ENCODE measurements at places on chromosomes 7 and 10. TPM values are rescaled to one million over a fixed set of nuclear protein-coding genes. Genes with fewer than 3 reads are reported as not detected.
A peak's percentile ranks its signal among the peaks of the same experiment; 100 is the strongest.

GRCh38 chr7:75969704-75970498, 24.5 kb downstream of the TMEM120A start:
- no peak for DNase-seq

- DNase-seq: peak; percentile 36
Measured at GRCh38 chr7:3592401-3593134, 291.5 kb downstream of the SDK1 start.

GRCh38 chr10:119522747-119523426, 19.6 kb downstream of the RGS10 start:
- no peak for DNase-seq

DNA sequence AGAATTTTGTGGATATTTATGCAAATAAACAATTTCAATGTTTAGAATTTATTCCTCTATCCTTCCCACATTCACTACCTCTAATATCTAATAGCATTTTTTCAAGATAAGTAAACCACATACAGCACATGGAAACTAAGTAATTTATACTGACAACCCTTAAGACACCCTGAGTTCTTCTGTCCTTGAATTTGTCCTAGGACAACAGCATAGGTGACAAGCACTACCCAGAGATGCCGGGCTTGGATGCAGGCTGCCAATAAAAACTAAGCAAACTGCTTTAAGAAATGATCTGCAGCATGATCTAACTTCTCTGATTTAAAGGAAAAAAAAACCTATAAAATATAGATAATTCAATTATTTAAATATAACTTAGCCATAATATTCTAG, 22.7 kb downstream of the NT5C3A start:
- DNase-seq: no peak

- no peak for DNase-seq
Measured at GRCh38 chr10:120098232-120098930, 205.9 kb downstream of the SEC23IP start.

- no peak for DNase-seq
Measured at GRCh38 chr10:70982443-70982842, 94.1 kb upstream of the PCBD1 start.

GRCh38 chr10:122072491-122072890, 83.5 kb downstream of the TACC2 start:
- DNase-seq: no peak

DNA sequence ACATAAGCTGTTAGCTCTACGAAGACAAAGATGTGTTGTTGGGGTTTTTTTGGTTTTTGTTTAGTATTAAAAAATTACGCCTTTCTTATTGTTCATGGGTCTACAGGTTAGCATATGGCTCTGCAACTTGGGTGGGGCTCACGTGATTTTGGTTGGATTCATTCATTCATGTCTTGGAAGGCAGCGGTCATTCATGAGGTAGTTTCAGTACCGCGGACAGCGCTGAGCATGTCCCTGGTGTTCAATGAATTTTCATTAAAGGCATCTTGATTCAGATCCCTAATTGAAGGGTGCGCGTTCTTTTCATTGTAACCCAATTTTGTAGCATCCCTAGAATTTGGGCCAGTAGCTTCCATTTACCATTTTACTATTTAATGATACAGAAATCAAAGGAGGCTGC, 42.9 kb upstream of the TCERG1L start:
- DNase-seq: no peak

- DNase-seq: no peak
Measured at GRCh38 chr7:116223588-116223987, 13.2 kb downstream of the TES start.

- DNase-seq: no peak
Measured at GRCh38 chr7:12303062-12303461, 92.0 kb downstream of the TMEM106B start.

DNA sequence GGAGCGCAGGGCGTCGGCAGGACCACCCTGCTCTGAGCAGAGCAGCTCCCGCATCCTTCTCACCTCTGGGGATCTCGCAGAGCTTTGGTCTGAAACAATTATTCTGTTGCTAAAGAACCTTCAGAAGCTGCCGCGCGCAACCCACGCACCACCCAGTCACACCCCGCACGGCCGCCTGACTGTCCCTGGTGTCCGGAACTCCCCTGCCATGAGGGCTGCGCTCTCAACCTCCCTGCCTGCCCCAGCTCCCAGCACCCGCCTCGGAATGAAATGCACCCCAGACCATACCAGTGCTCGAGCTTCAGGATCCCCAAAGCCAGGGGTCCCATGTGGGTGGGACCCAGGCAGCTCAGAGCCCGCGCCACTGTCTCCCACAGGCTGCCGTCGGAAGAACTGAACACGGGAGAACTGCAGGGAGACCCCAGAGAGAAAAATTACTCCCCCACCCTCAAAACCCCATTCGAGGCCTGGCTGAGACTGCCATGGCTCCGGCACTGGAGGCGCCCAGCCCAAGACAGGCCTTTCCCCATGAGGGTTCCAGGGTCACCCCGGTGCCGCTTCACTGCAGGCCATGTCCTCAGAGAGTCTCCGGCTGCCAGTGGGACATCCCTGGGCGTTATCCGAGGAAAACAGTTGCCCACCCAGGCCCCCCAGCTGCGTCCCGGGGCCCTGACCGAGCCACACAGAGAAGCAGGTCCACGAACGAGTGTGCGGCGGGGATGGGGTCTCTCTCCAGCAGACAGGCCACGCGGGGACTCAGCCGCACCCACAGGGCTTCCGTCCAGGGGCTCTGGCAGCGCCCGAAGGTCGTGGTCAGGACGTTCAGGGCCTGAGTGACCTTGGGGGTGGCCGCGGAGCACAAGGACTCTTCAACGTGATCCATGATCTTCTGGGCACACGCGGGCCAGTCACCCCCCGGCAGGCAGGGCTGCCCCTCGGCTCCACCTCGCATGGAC, 12.1 kb downstream of the BRAT1 start:
- no peak for DNase-seq

DNA sequence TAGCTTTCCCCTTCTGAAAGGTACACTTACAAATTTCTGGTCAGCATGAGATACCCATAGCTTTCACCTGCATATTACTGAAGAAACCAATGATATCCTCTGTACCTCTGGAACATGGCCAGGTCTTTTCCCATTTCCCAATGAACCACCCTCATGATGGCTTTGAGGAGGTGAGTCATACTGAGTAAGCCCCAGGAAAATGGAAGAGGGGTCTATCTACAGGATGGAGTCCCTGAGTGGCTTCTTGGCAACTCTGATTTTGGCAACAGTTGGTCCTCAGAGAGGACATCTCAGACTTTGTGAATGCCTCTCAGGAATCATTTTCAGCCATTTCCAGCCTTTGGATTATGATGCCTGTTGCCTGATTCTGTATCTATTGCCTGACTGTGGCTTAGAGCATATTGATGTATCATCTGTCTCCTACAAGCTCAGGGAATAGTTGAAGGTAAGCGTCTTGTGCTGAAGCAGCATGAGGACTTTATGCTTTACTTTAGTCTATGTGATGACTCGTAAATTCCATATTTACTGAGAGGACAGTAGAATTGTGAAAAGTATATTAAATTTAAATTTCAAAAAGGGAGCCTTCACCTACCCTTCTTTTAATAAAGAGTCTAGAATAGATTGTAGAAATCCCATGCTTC, 84.7 kb upstream of the DKK1 start:
- DNase-seq: peak; percentile 39

GRCh38 chr7:156001496-156002260, 189.4 kb upstream of the SHH start:
- no peak for DNase-seq

GRCh38 chr7:96670338-96671289, 39.0 kb downstream of the SEM1 start:
- DNase-seq: no peak

GRCh38 chr7:26486153-26486552, 194.5 kb downstream of the SNX10 start:
- no peak for DNase-seq

GRCh38 chr10:75929630-75930161, 498.3 kb downstream of the LRMDA start:
- no peak for DNase-seq

- no peak for DNase-seq
Measured at GRCh38 chr7:138661069-138661635, 40.0 kb downstream of the SVOPL start.

DNA sequence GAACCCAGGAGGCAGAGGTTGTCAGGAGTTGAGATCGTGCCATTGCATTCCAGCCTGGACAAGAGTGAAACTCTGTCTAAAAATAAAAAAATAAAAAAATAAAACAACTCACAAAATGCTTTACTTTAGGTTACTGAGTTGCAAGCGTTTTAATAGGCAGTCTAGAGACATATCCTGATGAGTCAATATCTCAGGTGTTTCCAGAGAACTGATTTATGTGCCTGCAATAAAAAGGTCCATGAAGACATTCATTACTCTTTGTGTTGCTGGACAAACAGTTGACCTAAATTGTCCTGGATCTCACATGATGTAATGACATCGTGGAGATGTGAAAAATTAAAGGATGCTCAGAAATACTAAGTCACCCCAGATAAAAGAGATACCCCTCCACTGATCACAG, 31.5 kb downstream of the CDNF start:
- DNase-seq: no peak

- DNase-seq: no peak
Measured at GRCh38 chr10:96260014-96260413, 11.4 kb downstream of the BLNK start.

- DNase-seq: no peak
Measured at GRCh38 chr10:99369126-99369525, 40.0 kb downstream of the CNNM1 start.

DNA sequence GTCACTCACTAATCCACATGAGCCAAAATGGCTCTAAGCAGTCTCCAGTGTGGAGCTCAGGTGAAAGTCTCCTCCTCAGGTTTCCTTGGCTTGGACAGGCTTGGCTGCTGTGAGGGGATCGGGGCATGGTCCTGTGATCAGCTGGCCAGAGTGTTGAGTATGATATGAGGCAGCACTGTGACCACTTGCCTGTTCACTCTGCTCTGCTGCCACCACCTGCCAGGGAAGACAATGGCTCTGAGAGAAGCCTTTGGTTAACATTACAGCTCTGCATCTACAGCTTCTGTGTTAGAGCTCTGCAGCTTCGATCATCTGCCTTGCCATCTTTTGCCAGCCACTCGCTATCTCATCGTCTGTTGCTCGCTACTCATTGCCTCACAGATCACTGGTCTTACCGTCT, 20.1 kb upstream of the PTN start:
- no peak for DNase-seq

DNA sequence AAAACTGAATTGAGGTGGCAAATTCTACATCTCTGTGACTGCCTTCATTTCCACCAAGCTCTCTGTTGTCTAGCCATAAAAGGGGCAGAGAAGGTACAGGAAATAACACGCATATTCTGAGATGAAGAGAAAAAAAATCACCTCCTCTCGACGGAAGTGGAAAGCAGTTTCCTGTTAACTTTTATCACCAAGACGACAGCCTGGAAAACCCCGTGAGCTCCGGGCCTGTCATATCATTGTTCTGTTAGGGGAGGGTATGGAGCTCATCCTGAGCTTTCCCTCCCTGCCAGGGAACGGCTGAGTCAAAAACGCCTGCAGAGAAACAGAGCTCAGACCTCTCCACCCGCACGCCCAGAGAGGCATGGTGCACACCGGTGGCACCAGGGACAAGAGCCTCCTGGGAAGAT, 200.3 kb downstream of the PRPF18 start:
- DNase-seq: peak; percentile 56

DNA sequence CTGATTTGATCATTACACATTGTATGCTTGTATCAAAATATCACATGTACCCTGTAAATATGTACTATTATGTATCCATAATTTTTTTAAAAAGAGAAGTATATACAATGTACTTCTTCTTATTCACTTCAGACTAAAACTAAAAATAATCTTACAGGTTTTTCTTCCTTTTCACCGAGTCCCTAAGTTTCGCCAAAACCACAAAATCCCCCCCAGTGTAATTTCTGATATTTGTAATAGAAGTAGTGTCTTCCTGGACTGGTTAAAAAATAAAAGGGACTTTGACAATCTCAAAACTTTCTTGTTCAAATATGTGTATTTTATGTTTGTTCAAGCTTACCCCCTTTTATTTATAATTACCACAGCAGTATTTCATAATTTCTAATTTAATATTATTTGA, 23.9 kb downstream of the EPC1 start:
- DNase-seq: no peak

GRCh38 chr10:78594559-78595268, 474.1 kb upstream of the ZMIZ1 start:
- DNase-seq: no peak

- no peak for DNase-seq
Measured at GRCh38 chr10:96448021-96448457, 65.7 kb downstream of the TLL2 start.

DNA sequence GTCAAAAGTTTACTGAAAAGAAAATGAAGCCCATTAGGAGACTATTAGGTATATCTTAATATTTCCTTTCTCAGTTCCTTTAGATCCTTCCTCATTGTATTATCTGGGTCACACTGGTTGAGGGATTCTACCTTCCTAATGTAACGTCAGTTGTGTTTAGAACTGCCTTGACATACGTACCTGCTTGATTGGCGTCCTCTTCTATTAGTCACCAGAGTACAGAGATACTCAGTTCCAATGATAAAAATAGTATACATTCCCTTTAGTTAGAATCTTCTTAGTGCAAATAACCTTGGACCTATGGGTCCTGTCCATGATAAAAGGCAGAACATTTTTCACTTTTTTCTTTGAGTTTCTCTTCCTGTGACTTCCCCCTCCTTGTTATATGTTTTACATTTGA, 45.2 kb downstream of the AHCYL2 start:
- no peak for DNase-seq

DNA sequence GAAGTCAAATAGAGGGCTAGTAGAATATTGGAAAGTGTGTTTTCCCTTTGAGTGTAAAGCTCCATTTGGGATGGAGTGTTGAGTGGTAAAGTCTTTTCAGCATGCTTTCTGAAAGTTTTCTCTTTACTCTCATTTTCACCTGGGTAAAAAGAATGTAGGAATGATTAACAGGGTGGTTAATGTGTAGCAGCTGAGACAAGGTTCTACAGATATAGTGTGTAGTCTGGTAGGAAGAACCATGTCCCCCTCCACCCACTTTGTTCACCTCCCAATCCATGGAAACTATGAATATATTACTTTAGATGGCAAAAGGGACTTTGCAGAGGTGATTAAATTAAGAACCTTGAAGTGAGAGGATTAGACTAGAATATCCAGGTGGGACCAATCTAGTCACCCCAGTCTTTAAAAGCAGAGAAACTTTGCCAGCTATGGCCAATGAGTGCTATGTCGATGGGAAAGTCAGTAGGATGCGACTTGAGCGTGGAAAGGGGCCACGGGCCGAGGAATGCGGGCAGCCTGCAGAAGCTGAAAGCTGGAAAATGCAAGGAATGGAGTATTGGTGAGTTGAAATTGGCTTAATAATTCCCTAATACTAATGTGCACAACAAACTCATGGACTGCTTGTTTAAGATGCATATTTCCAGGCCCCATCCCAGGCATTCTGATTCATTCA, 166.3 kb upstream of the AHR start:
- DNase-seq: no peak

The FXYD4 gene
- not detected for total RNA-seq

The GIMAP2 gene
- total RNA-seq: 16.2 TPM

The GALNT17 gene
- under 0.01 TPM for total RNA-seq

The KRIT1 gene
- total RNA-seq: 53.0 TPM

The GNGT1 gene
- total RNA-seq: not detected

The PTEN gene
- 200 TPM for total RNA-seq

The CYP3A7 gene
- 37.8 TPM for total RNA-seq

The UCMA gene
- total RNA-seq: not detected

The SFRP5 gene
- not detected for total RNA-seq

The AKR1C4 gene
- total RNA-seq: not detected

The TRRAP gene
- total RNA-seq: 20.6 TPM

The PMPCB gene
- total RNA-seq: 63.4 TPM

The CHAT gene
- total RNA-seq: not detected

The PCBD1 gene
- 35.2 TPM for total RNA-seq

The PTPRN2 gene
- 0.77 TPM for total RNA-seq

The NFE2L3 gene
- 5.4 TPM for total RNA-seq

The ELFN1 gene
- total RNA-seq: 0.51 TPM

The GIMAP4 gene
- total RNA-seq: not detected

The LLCFC1 gene
- total RNA-seq: not detected

The NRG3 gene
- not detected for total RNA-seq

Measured in fibroblast of lung (primary cell).